Activated CD4-positive, alpha-beta T cell treated with anti-CD3 and anti-CD28 coated beads for 36 hours (primary cell): ENCODE measurements at places on chromosomes 5 and 9. TPM values are rescaled to one million over a fixed set of nuclear protein-coding genes. Genes with fewer than 3 reads are reported as not detected.

GRCh38 chr9:78325343-78325742 is 28.4 kb downstream of the PSAT1 start:
- no peaks in the 10 kb centered on the region for H3K4me1 ChIP-seq
- no peak overlapping the region for H3K4me3 ChIP-seq
- peaks cover 81% of the 10 kb centered on the region for H3K36me3 ChIP-seq
- DNase-seq: no peak

DNA sequence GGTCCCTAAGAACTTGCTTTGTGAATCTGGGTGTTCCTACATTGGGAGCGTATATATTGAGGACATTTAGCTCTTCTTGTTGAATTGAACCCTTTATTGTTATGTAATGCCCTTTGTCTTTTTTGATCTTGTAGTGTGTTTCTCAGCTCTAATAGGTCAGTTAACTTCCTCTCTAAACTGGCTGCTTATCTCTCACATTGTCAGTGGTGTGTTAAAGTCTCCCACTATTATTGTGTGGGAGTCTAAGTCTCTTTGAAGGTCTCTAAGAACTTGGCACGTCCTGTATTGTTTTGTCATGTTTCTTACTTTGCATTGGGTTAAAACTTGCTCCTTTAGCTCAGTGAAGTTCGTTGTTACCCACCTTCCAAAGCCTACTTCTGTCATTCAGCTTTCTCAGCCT is 36.2 kb downstream of the RIC1 start:
- H3K4me3 ChIP-seq: no peak overlapping the region
- no peak overlapping the region for H3K27ac ChIP-seq
- DNase-seq: no peak
- no peaks in the 10 kb centered on the region for H3K27me3 ChIP-seq

DNA sequence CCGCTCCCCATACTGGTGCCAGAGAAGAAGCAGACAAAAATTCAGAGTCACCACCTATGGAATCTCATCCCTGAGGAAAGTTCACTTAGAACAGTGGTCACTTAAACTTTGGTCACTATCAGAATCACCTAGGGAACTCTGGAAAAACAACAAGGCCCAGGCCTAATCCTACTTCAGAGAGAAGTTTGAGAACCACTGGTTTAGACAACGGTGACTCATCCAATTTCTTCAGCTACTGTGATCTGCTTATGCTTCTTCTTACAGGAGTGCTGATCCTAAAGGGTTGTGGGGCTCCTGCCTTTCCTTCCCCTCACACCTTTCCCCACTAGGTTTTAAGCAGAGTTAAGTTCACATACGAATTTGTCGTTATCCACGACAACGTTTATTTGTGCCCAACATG is 194.7 kb upstream of the KLF4 start:
- H3K4me3 ChIP-seq: no peak overlapping the region
- no peak for DNase-seq
- H3K27me3 ChIP-seq: peaks cover 3% of the 10 kb centered on the region
- H3K36me3 ChIP-seq: no peaks in the 10 kb centered on the region
- H3K27ac ChIP-seq: no peak overlapping the region
- H3K4me1 ChIP-seq: no peaks in the 10 kb centered on the region

DNA sequence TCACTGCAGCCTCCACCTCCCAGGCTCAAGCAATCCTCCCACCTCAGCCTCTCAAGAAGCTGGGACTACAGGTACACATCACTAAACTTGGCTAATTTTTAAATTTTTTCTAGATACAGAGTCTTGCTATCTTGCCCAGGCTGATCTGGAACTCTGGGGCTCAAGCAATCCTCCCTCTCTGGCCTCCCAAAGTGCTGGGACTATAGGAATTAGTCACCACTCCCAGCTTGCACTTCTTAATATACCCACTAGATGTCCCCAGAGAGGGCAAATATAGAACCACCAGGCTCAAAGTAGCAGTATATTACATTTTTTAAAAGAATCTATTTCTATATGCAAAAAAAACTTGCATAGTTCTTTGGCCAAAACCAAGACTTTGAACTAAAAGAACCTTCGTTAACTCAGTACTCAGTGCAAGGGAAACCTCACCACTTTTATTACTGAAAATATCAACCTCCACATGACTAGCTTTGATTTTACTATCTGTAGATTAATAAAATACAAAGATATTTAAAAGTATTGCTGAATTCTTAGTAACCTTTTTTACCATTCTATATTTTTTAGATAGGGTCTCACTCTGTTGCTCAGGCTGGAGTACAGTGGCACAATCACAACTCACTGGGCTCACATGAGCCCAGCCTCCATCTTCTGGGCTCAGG is 25.8 kb upstream of the HSD17B3 start:
- H3K36me3 ChIP-seq: no peaks in the 10 kb centered on the region
- no peaks in the 10 kb centered on the region for H3K4me1 ChIP-seq
- no peak overlapping the region for H3K27ac ChIP-seq
- peak; percentile 57 for DNase-seq
- no peaks in the 10 kb centered on the region for H3K27me3 ChIP-seq
- no peak overlapping the region for H3K4me3 ChIP-seq

DNA sequence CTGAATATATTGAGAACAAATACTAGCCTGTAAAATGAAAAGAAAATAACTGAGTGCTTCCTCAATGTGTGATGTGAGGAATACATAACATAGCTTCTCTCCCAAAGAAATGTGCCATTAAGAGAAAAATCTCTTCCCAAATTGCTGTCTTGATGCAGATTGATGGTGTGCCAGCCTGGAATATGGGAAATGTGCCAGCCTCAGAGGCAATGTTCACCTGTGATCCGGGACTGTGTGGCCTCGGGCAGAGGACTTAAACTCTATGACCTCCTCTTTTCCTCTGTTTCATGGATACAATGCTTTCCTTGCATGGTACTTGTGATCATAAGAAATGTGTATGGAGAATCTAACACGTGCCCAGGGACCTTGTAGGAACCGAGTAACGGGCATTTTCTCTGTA is 370.9 kb downstream of the DIRAS2 start:
- no peak overlapping the region for H3K4me3 ChIP-seq
- H3K4me1 ChIP-seq: no peaks in the 10 kb centered on the region
- H3K27me3 ChIP-seq: peaks cover 12% of the 10 kb centered on the region
- DNase-seq: no peak

- H3K36me3 ChIP-seq: no peaks in the 10 kb centered on the region
- no peak overlapping the region for H3K27ac ChIP-seq
- H3K27me3 ChIP-seq: peaks cover 3% of the 10 kb centered on the region
Observed at GRCh38 chr5:2185646-2186471, 303.1 kb upstream of the IRX4 start.

Gene ZNG1C
- total RNA-seq: 33.0 TPM

DNA sequence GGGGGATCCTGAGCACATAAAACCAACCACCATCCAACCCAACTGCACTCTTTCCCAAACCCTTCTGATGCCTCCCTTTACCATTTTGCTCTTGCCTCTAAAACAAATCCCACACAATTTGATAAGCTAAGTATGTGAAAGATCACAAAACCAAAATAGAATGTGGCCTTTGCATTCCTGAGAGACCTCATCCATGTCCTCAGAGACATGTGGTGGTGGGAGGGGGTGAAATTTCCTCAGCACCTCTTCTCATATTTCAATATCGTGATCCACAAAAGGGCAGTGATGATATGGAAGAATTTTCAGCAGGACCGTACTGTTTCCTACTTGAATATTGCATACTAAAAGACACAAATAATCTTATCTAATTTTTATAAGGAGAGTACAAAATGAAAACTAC is 423.3 kb downstream of the TLE1 start:
- H3K4me3 ChIP-seq: no peak overlapping the region
- peaks cover 2% of the 10 kb centered on the region for H3K27me3 ChIP-seq
- DNase-seq: no peak
- H3K36me3 ChIP-seq: no peaks in the 10 kb centered on the region
- no peak overlapping the region for H3K27ac ChIP-seq

Gene CCDC171
- 2.8 TPM for total RNA-seq

DNA sequence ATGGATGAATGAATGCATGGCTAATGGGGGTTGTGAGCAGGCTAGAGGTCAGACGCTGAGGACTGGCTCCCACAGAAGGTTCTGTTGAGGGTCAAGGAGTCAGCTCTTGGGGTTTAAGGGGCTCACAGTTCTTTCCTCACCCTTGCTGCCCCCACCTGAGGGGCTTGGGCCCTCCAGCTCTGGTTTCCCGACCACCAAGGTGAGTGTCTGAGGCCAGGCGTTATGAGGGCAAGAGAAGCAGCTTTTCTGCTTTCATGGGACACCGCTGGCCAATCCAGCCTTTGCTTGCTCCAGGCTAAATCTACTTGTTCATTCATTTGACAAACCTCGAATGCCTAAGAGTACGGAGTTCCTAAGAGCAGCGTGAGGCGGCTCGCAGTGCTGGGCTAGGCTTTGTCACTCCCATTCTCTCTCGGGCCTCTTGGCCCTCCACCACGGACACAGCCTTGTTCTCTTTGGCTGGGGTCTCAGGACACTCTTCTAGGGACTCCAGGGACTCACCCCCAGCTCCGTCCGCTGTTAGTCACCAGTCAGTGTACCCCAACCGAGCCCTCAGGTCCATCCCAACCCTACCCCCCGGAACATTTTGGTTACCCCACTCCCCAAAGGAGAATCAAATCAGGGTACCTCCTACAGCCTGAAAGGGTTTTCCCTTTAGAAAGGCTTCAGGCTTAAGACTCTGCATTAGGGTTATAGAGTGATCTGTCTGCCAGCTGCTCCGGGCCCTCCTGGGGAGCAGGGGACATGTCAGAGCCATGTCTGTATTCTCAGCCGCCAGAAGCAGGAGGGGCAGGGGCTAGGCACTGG is 210.1 kb upstream of the MVB12B start:
- no peak overlapping the region for H3K27ac ChIP-seq
- H3K4me3 ChIP-seq: no peak overlapping the region
- DNase-seq: no peak
- H3K4me1 ChIP-seq: no peaks in the 10 kb centered on the region
- no peaks in the 10 kb centered on the region for H3K36me3 ChIP-seq

Gene DND1
- 3.0 TPM for total RNA-seq

DNA sequence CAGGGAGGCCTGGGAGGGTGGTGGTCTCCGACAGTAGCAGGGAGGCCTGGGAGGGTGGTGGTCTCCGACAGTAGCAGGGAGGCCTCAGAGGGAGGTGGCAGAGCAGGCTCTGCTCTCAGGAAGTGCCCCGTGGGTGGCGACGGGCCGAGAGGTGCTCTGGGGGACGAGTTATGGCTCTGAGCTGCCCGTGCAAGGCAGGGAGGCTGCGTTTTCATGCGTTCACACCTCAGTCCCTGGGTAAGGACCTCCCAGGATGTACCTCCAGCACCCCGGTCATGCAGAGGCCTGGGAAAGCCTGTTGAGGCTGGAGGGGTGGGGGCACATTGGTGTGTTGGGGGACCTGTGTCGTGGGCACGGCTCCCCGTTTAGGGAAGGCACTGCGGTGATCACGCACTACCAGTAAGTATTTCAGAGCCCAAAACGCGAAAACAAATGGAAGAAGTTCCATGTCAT is 37.4 kb upstream of the CLPTM1L start:
- H3K4me1 ChIP-seq: peaks cover 26% of the 10 kb centered on the region
- H3K4me3 ChIP-seq: no peak overlapping the region
- peaks cover 4% of the 10 kb centered on the region for H3K27me3 ChIP-seq
- H3K27ac ChIP-seq: no peak overlapping the region
- H3K36me3 ChIP-seq: no peaks in the 10 kb centered on the region

DNA sequence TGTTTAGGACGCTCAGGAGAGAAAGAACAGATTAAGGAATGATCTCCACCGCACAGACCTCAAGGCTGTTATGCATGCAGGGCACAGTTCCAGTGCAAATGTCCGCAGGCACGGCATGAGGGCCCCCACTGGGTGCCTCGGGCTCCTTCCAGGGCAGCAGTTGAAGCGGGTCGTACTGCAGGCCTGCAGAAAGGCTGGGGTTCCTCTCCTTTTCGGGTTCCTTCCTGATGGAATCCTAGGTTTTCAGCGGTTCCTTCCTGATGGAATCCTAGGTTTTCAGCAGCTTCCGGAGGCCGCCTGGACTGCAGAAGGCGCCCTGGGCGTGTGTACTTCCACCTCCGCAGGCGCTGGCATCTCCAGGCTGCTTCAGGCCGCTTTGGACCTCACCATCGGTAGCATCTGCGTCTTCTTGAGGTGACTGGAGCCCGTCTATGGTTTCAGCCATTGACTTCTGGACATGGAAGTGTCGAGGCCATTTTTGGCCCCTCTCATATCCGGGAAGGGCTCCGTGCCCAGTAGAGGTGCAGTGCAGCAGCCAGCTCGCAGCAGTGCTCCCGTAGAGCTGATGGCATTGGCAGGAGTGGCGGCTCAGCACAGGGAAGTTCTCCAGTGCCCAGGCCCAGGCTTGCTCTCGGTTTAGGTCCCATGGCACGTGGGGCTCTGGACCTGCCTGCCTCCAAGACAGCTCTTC is 5.6 kb upstream of the MGAT4B start:
- H3K36me3 ChIP-seq: peaks cover 27% of the 10 kb centered on the region
- no peak overlapping the region for H3K4me3 ChIP-seq
- H3K27ac ChIP-seq: no peak overlapping the region
- no peak for DNase-seq
- H3K27me3 ChIP-seq: no peaks in the 10 kb centered on the region
